ENCODE measurements at places on chromosomes 6 and 20.

GRCh38 chr6:13048113-13048512 lies 280.2 kb downstream of the TBC1D7 start:
- DNase-seq = no peak

DNA sequence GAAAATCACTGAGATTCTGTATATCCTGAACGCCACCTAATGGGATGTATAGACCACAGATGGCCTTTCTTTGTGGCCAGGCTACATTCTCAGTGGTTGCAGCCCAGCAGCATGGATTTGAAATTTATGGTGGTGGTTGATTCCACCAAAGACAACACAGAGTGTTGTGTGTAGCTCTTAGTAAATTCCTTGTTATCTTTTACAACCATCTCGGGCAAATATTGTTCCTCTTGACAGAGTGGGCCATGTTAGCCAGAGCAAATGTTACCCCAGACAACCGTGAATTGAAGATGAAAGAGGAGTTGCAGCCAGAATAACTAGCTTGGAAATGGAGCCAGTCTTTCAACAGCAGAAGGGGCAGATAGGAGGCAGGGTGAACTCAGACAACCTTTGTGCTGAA lies 39.5 kb downstream of the SLC24A3 start:
- DNase-seq = no peak

DNA sequence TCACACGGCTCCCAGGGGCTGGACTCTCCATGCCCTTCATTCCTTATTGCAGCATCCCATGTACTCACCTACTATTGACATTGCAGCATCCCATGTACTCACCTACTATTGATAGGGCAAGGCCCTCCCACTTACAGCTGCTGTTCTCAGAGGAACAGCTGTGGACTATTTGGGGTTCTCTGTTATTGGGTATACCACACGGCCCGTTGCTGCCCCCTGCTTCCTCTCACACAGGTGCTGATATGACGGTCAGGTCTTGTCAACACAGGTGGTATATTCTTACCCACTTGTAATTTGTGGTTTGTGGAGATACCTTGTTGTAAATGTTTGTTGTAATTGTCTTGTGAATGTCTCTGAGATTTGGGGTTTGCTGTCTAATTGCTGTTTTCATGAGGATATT lies 18.8 kb downstream of the ALDH5A1 start:
- DNase-seq = no peak

GRCh38 chr6:9851541-9852380 lies 563.1 kb downstream of the TFAP2A start:
- no peak for DNase-seq

DNA sequence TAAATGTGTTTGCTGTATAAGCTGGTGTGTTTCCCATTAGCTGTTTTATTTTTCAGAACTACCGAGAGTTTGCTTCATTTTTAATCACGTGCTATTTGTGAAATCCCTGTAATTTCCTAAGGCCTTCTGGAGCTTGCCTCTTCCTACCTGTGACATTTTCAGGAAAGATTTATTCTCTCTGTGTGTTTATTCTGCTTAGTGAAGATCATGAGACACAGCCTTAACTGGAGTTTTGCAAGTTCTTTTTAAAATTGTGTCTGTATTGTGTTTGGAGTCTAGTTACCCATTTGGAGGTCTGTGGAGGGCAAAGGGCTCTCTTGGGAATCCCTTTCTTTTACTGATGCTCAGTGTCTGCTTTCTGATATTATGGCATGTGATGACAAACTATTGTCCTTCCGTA lies 359.1 kb upstream of the FLRT3 start:
- no peak for DNase-seq

GRCh38 chr6:92024881-92025280 lies 1394.5 kb downstream of the EPHA7 start:
- no peak for DNase-seq

DNA sequence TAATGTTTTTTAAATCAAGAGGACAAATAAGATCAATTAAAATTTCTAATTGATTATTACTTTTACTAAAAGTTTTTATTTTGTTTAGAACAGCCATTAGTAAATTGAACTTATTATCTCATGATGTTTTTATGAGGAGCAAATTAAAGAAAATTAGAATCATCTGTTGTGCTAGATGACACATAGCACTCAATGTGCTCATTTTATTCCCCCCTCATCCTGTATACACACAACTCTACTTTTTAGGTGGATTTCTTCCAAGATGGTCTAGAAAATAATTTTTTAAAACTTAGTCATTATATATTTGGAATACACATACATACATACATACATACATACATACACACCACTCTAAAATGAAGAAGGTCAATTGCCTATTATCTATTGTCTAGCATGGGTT lies 29.3 kb upstream of the TSPYL1 start:
- DNase-seq = no peak

DNA sequence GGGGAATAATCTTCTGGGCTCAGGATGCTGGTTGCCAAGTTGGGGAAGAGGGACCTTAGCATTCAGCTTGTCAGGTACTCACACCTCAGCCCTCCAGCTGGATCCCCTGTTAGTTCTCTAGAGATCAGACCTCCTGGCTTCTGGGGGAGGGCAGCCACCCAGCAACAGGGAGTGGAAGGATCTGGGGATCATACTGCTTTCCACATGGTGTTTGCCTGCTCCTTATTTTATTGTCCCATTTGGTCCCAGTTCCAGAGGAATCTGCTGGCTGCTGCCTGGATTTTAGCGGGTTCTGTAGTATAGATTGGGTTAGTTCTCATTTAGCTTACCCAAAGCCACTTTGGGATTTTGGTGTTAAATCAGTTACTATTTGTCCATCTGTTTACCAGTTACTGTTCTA lies 29.3 kb downstream of the KAT14 start:
- DNase-seq = no peak

DNA sequence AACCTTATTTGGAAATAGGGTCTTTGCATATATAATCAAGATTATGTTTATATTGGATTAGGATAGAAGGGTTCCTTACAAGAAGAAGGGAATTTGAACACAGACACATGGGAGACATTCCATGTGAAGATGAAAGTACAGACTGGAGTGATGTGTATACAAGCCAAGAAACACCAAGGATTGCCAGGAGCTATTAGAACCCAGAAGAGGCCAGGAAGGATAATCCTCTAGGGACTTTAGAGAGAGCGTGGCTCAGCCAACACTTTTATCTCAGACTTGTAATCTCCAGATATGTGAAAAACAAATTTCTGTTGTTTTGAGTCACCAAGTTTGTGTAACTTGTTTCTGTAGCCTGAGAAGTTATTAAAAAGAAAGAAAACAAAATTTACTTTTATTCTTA lies 1173.9 kb upstream of the CITED2 start:
- no peak for DNase-seq

DNA sequence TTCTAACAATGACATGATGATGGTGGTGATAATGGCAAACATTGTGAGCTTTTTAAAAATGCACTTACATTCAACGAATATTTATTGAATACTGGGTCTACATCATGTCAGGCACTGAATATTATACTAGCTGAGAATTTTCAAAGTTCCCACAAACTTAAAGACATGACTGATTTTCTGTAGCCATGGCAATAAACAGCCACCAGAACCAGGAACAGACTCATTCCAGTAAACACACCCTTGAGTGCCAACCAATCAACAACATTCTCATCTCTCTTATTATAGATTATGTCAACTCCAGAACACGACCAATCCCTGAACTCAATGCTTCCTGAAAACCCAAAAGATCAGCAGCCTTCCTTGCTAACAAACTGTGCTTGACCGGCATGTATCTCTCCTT lies 212.4 kb upstream of the RUNX2 start:
- no peak for DNase-seq

GRCh38 chr20:62419759-62420158 lies 7.6 kb downstream of the RBBP8NL start:
- no peak for DNase-seq

DNA sequence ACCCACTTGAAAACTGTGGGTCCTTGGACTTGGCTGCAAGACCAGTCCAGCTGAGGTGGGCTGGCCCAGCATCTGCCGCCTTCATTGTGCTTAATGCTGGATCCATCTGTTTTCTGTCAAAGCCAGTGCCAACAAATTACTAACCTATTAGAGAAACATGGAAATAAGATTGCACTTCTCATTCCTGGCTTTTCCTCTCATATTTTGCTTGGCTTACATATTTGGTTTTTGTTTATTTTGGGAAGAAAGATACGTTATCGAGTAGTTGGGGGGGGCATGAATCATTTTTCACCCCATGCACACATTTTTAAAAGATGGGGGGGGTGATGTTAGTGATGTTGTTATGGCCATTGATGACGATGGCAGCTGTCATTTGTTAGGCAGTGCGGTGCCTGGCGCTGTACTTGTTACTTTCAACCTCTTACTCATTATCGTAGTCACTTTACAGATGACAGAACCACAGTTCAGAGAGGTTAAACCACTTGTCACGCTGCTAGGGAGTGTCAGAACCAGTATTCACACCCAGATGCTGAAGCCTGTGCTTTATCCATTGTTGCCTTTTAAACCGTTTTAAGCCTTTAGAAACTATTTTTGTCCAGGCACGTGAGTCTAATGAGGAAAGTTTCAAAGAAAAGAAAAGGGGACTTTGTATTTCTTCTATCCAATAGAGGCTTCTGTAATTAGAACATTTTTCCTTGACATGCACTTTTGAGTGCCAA lies 180.0 kb downstream of the TMEM242 start:
- no peak for DNase-seq

- no peak for DNase-seq
Measured at GRCh38 chr6:10837622-10837994, 731 bp downstream of the MAK start.

GRCh38 chr6:13146442-13146841 lies 181.9 kb downstream of the TBC1D7 start:
- DNase-seq = peak; percentile 19

DNA sequence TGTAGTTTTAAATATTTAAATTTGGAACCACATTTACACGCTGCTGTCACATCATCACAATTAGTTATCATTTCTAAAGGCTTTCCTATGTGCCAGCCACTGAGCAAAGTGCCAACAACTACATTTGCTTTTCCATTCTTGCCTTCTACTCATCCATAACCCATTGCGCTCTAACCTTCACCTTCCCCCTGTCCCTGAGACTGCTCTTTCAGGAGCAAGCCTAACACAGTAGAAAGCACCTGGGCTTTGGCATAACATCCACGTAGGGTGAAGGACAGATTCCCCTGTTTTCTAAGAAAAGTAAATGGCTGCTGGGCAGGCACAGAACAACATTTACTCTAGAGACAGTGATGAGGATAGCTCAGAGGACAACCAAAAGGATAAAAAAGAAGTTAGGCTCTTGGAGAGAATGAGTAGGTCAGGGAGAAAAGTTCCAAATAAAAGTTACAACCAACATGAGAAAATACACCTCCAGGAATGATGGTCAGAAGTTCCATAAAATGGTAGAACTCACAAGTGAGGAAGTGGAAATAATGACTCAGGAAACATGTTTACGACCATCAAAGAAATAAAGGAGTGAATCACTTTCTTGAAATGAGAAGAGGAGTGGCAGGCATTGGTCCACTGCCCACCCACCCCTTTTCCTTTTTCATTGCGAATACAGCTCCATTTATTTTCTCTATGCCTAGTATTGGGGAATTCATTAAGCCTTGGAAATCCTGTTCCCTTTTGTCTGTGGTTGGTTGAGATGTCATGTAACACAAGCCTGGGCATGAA lies 77.2 kb downstream of the PFDN4 start:
- no peak for DNase-seq

DNA sequence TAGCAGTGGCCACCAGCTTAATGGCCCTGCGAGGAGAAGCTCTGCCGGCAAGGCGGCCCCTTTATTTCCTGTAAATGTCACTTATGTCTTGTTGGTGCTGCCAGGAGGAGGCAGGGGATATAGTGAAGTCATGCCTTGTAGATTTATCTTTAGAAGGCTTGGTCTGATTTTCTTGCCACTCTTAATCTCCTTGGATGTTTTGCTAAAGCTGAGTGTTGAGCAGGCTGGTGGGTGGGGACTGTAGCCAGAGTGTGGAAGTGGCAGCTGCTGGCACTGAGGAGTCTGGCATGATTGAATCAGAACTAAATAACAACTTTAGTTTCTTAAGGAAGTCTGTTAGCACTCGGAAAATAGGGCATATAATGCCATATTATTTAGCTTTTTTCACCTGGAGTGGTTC lies 77.9 kb downstream of the PHF20 start:
- no peak for DNase-seq

DNA sequence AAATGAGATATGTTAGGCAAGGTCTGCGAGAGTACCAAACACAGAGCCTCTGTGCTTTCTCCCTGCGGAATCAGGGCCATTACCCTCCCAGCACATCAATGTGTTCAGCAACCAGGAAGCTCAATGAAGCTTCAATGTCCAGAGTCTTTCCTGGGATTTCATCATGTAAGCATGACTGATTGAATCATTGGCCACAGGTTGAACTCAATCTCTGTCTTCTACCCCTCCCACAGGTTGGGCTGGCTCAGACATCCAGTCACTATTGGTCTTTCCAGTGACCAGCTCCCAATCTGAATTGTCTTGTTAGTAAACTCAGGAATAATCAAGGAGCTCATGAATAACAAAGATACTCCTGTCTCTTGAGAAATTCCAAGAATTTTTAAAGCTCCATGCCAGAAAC lies 2.7 kb upstream of the DTD1 start:
- peak; percentile 4 for DNase-seq

DNA sequence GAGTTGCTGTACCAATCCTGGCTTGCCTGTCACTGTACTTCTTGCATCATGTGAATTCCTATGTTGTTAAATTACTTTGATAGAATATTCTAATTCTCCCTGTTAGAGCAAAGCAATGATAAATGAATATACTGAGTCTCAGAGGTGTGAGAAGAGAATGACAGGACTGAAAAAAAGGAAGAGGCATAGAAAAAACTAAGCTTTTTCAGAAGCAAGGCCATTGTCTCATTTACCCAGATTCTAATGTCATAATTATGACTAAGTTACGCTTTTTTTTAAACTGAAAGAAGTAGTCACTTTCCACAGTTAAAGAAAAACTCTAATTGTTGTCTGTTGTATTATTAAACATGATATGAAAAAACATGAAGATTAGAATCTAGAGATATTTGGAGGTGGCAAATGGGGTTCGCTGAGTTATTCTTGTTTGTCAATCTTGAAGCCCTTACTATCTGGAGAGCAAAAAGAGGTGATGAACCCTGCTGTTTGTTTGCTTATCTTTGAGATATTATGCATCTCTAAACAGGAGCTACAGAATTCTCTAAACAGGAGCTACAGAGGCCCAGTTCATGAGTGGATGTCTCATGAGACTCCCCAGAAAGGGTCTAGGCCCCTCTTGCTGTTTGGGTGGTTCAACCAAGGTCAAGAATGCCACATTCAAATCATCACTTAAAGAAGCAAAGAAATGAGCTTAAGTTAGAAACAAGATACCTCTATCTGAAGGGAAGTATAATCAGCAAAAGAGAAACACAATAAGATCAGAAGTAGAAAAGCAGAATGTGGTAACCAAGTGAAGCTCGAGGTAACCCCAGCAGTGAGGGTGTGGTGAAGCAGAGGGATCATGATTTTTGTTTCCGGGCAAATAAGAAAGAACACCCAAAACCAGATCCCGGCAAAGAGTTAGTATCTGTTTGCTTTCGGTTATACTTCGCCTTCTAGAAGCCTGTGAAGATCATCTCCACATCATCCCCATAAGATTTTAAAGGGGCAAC lies 33.3 kb upstream of the THEMIS start:
- no peak for DNase-seq

DNA sequence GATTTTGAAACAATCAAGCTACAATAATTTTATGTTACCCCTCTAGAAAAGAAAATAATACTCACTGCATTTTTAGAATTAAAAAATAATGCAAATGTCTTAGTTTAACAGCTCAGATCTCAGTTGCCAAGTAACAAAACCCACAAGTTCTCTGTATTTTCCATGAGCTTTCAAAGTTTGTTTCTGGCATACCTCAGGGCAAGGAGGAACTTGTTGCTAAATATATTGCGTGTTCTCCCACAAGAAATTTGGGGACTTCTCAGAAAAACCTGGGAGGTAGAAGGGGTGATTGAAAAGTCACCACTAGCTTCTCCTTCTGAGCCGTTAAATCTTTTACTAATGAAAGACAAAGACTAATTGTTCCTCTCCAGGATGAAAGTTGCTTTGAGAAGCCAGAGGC lies 236.8 kb upstream of the MARCKS start:
- no peak for DNase-seq

Data from NCI-H1436 (cell line).